ENCODE measurements at places on chromosomes 16 and 17.
A peak's percentile ranks its signal among the peaks of the same experiment; 100 is the strongest.

- DNase-seq = no peak
These were observed 76.9 kb downstream of the NF1 start for GRCh38 chr17:31171701-31172100.

- peak; percentile 97 for DNase-seq
These were observed 75.4 kb upstream of the SDK2 start for GRCh38 chr17:73719588-73720071.

DNA sequence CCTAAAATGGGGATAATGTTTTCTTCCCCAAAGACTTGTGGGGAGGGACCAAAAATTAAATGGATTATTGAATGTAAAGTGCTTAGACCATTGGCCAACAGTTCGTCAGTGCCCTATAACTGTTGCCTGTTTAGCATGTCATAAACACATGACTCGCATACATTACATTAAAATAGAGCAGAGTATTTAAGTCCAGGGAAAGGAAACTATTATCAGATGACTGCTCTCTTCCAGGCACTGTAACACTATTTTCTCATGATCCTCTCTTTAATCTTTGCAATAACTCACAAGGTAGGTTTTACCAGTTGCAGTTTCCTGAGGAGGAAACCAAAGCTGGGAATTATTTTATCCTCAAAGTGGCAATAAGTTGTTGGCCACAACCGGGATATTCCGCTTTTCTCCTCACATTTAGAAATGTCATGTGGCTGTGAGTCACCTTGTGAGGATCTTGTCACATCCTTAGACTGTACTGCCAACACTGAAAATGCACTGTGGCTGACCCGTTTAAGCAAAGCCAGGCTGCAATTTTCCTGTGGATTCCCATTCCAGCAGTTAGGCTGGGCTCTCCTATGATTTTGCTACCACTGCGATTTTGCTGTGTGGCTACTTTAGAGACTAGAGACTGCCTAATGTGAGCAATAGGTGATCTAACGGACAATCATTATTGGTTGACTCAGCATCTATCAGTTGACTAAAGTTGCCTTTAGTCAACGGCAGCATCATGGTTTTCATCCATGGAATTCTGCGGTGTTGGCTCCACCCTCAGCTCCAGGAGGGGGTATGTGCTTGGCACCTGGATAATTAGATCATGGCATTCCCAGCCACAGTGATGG, 58.3 kb upstream of the DHX40 start:
- no peak for DNase-seq

DNA sequence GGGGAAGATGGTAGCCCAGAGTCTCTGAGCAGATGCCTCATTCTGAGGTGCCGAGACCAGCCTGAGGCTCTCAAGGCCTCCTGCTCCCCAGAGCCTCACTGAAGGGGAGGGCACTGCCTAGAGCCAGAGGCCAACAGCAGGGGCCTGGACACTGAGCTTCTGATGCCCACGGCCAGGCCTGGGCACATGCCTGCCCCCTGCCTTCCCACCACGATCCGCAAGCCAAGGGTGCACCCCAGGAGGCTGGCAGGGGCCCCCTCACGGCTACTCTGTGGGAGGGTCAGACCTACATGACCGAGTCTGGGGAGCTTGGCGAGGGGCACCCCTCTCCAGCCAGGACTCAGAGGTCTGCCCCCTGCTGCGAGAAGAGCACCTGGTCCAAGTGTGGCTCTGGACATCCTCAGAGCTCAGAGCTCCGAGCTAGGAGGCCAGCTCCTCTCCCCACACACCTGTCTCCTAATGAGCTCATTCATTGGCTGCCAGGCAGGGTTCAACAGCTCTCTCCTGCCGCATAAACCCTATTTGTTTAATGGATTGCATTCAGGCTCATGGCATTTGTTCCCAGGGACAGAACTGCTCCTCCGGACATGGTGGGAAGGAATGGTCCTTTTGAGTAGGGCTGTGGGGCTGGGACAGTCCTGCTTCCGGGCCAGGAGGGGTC, 13.9 kb downstream of the OTOP3 start:
- DNase-seq = no peak

DNA sequence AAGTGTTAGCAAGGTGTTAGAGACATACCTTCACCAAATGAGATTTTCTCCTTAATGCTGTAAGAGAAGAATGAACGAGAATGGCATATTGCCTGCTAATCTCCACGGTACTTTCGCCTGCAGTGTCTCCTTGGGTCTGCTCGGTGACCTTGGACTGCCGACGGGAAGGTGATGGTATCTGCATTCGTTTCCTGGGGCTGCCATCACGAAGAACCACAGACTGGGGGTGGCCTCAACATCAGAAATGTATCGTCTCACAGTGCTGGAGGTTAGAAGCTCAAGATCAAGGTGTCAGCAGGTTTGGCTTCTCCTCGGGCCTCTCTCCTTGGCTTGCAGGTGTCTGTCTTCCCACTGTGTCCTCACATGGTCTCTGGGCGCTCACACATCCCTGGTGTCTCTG, 86.3 kb upstream of the TNRC6C start:
- DNase-seq = no peak

- no peak for DNase-seq
These were observed 44.7 kb downstream of the TMEM186 start for GRCh38 chr16:8752706-8753105.

DNA sequence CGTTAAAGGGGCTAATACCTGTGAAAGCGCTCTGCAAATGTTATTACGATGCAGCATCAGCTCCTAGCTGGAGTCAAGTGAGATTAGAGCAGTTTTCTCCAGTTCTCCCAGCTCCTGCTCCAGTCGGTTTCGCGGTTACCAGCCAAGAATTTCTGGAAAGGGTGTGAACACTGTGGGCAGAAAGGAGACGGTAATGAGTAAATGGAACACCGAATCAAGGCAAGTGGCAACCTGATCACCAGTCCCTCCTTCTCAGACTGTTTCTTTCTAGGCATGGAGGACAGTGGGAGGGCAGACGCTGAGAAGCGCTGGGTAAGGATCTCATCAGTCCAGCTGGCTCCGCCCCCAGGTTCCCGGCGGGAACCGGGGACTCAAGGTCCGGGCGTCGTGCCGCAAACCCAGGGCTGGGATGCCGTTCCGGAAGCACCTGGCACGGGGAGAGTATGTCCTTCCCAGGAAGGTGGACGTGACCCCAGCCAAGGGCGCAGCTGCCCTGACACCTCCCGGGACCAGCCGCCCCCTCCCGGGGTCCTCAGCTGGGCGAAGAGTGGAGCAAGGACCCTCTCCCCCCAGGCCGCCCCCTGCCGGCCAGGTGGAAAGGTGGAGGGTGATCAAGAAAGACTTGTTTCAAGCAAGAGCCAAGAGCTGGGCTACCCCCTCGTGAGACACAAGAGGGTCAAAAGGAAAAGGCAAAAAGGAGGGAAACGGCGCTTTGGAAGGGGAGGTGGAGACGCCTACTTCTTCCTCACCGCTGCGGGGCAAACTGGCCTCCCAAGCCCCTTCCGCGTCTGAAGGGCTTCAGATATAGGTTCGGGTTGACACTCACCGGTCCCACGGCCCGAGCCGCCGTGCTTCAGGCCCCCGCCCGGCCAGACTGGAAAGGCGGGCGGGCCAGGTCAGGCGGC, 481 bp downstream of the MYO19 start:
- peak; percentile 25 for DNase-seq

- no peak for DNase-seq
These were observed 212.8 kb downstream of the LGALS9B start for GRCh38 chr17:20254541-20254940.

DNA sequence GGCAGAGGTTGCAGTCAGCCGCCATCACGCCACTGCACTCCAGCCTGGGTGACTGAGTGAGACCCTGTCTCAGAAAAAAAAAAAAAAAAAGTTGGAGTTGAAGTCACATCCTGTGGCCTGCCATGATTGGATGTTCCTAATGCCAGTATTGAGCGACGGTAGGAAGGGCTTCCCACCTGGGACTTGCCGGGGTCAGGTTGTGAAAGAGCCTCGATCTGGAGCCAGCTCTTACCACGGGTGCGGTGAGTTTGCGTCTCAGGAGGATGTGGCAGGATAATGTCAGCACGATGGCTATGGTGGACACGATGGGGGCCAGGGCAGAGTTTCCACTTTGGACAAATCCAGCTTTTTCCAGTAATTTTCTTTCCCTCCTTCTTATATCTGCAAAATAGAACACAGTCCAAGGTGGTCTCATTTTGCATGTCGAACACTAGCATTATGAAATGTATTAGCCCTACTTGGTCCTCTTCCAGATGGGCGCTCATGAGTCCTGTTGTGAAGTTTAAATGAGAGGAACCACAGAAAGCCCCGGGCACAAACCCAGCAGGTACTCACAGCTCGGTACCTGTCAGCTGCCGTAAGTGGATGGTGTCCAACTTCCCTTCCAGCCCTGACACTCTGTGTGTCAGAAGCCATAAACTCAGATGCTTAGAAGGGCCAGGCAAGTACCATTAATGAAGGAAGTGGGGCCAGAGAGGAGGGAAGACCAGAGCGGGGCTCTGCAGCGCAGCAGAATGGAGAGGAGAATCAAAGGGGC, 22.2 kb downstream of the ABCC12 start:
- DNase-seq = no peak

DNA sequence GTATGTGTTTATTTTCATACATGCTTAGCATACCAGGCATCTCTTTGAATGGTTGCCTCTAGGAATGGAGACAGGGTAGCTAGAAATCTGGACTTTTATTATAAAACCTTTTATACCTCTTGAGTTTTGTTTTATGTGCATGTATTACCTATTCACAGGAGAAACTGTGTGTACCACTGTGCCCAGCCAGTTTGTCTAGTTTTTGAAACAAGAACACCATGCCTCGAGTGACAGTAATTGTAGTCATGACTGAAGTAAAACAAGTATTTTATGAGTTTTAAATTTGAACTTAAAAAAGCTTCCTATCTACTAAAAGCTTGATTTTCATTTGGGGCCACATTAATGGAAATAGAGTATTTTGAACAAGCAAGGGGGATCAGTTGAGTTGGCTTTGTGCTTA, 57.4 kb downstream of the SNTB2 start:
- DNase-seq = no peak

DNA sequence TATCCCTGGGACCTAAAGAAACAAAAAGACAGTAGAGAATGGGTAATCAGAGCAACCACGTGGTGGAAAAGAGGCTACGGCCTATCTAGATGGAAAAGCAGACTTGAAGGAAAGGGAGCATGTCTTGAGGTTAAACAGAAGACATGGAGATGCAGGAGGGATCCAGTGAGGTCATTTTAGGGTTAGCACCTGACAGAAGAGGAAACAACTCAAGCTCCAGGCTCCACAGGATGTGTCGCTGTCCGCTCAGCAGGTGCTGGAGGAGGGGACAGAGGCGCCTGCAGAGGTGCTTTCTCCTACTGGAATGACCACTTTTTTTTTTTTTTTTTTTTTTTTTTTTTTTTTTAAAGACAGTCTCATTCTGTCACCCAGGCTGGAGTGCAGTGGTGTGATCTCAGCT, 47.5 kb upstream of the CLEC3A start:
- DNase-seq = no peak

DNA sequence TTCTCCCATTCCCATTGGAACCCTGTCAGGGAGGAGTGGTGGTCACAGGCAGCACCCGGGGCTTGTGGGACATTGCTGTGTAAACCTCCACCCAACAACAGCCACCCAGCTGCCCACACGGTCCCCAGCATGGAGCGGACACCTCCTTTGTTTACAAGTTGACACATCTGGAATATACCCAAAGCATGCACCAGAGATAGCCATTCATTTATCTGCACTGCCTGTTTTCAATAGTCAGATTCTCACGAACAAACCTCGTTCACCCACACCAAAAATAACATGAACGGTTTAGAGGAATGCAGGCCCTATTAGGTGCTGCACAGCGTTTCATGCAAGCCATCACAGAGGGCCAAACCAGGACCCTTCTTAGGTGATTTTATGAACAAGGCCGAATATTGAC, 244.8 kb downstream of the FOXL1 start:
- DNase-seq = no peak

- DNase-seq = no peak
These were observed 20.1 kb downstream of the RAB40B start for GRCh38 chr17:82678265-82678891.

DNA sequence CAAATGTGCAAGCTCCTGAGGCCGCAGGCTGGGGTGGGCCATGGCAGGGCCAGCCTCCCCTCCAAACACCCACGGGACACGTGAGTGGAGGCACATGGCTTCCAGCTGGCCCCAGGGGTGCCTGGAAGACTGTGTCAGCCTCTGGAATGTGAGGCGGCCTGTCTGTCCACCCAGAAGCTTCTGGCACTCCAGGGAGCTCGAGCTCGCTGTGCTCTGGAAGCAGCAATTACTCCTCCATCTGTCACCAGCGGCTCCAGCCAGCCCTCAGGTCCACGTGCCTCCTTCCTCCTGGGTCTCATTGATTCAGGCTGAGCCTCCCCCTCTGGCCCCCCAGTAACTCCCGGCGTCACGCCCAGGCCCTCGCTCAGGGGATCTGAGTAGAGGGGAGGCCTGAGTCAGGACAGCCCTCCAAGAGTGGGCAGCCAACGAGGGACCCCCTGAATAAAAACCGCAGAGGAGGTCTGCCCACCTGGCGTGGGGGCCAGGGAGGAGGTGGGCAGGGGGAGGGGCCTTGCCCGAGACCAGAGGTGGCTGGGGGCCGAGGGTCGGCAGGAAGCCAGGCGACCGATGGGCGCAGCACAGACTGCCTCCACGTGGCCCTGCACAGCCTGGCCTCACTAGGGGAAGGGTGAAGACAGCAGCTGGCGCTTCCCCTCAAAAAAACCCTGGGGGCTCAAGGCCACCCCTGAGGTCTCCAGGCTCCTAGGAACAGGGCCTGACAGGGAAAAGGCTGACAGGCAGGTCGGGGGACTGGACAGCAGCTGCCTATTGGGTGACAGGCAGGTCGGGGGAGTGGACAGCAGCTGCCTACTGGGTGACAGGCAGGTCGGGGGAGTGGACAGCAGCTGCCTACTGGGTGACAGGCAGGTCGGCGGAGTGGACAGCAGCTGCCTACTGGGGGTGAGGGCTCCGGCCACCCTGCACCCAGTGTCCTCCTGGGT, 11.9 kb downstream of the PIEZO1 start:
- no peak for DNase-seq

DNA sequence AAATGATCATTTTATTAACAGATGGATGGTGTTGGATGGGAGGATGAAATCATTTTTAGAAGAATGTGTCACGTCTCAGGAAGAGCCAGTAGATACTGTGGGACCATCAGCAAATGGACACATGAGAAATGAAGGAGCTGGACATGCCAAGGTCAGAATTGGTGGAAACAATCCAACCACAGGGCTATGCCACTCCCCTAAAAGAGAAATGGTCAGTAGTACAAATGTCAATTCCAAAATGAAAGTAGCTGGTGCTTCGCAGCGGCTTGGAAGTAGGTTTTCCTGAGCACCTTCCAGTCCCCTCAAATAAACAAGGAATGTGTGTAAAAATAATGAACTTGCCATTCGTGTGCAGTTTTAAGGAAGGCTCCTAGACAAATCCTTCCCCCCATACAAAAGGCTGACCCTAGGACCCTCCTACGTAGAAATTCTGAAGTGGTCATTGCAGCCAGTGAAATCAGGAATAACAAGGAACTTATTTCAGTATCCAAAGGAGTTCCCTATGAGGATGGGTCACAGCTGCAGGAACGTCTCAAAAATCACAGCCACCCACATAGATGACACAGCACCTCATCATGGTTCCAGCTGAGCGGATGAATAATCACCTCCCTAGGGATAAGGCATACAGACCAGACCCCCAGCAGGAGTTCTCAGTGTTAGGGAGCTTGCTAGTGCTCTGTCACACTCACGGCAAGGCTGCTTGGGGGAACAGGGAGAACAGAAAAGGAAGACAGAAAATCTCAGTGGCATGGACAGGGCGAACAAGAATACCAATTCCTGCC, 239.2 kb downstream of the HS3ST3A1 start:
- DNase-seq = no peak
